ENCODE measurements at places on chromosomes 1 and 21.

GRCh38 chr1:153195216-153195615 is 8.0 kb upstream of the LELP1 start:
- no peak for DNase-seq

DNA sequence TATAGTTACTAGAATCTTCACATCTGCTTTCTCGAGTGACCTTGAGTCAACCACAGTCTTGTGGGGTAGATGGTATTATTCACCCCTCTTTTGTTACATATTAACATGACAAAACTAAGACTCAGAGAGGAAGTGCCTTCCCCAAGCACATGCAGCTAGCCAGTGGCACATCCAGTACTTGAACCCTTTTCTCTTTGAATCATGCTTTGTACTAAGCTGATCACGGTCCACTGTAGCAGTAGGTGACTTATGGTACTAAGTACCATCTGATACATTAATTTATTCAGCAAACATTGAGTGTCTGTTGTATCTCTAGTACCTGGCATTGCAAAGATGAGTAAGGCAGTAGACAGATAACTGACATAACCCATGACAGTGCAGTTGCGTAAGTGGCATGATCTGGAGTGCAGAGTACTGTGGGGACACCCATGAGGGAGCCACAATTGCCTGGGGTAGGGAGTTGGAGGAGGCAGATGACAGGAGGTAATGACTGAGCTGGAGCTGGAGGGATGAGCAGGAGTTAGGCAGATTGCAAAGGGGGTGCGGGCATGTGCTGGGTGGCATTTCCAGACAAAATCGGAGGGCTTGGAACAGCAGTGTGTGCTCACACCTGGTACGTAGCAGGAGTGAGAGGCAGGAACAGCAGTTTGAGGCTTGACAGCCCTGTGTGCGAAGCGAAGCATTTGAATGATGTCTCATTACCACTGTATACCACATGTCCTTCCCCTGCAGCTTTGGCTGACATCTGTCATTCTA is 29.8 kb downstream of the UCK2 start:
- DNase-seq = no peak

- no peak for DNase-seq
Observed at GRCh38 chr1:153852170-153852569, 70.6 kb downstream of the GATAD2B start.

DNA sequence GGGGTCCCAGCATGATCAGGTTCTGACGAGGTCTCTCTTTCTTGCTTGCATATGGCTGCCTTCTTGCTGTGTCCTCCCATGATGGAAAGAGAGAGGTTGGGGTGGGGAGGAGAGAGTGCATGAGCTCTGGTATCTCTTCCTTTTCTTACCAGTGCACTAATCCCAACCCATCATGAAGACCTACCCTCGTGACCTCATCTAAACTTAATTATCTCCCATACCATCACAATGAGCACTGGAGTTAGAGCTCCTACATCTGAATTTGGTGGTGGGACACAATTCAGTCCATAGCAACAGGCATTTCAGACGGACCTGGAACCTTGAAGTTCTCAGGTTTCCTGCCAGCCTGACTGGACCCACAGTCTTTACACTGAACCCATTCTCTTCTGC is 125.2 kb upstream of the ZNF648 start:
- no peak for DNase-seq

All from germinal center (tissue), 1 donor.